ENCODE measurements at places on chromosomes 7 and 10.

DNA sequence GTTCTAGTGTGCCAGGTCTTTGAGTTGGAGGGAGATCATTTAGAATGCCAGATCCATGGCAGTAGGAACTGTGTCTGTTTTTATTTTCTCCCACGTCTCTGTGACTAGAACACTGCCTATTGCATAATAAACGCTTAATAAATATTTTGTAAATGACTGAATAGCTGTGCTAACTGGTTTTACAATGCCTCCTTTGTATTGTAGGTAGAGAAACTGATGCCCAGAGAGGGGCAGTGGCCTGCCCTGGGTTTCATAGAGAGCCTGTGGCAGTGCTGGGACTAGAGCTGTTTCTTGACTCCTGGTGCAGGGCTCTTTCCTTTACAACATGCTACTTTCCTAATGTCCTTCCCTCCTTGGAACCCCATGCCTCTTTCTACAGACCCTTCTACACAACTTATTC is 2.5 kb downstream of the TAS2R5 start:
- no peak for DNase-seq

DNA sequence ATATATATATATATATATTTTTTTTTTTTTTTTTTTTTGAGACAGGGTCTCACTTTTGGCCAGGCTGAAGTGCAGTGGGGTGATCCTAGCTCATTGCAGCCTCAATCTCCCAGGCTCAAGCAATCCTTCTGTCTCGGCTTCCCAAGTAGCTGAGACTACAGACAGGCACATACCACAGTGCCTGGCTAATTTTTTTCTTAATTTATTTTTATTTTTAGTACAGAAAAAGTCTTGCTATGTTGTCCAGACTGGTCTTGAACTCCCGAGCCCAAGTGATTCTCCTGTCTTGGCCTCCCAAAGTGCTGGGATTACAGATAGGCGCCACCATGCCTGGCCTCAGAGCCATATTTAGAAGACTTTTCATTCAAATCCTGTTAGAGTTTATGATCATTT is 79.6 kb downstream of the PRTFDC1 start:
- DNase-seq: no peak

DNA sequence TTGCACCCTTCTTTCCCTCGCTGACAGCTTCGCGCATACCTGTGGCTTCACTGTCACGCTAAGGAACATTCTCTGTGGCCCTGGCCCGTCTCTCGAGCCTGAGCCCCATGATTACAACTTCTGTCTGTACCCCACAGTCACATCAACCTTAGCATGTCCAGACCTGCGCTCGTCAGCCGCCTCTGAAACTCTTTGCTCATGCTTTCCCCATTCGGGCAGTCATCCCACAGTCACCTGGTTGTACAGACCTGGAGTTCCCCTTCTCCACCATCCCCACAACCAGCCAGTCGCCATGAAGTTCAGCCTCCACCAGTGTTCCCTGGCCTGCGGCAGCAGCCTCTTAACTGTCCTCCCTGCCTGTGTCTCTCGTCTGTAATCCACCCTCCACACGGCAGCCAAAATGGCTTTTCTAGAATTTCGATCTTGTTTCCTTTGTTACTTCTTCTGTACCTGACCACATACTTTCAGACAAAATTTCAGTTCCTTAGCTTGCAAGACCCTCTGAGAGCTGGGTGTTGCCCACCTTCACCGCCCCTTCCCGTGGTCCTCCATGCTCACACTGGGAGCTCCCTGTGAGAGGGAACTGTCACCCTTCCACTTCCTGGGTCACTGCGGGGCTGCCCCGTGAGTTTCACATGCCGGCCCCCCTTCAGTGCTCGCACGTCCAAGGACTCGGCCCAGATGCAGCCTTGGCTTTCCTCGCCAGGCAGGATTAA is 229.2 kb downstream of the CELF2 start:
- no peak for DNase-seq

- DNase-seq: no peak
Measured at GRCh38 chr7:41969561-41970105, 266.7 kb upstream of the INHBA start.

DNA sequence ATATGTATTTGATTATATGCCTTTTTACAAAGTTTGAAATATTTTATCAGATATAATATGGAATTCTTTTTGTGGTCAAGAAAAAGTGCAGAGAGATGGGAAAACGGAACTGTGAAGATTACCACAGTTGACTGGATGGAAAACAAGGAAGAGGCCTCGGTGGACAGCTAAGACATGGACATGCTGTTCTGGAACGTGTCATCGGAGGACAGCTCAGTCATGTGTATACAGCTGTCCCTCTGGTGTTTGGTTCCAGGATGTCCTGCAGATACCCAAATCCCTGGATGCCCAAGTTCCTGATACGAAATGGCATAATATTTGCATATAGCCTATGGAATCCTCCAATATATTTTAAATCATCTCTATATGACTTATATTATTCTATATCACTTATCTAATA is 49.4 kb downstream of the TRIL start:
- no peak for DNase-seq

DNA sequence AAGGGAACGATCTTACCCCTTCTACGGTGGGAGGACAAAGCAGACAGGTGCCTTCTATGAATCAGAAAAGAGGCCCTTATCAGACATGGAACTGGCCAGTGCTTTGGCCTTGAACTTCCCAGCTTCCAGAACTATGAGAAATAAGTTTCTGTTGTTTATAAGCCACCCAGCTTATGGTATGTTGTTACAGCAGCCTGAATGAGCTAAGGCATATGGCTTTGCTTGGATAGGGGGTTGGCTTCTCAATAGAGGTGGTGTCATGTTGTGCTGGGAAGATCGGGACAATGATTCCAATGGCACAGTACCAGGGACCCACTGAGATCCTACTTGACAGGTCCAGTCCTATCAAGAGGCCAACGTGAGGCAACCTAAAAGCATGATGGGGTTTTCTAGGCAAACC is 183.4 kb upstream of the BMPER start:
- DNase-seq: no peak

- no peak for DNase-seq
Measured at GRCh38 chr10:26213157-26213800, 3.3 kb upstream of the GAD2 start.

- no peak for DNase-seq
Measured at GRCh38 chr7:18509481-18509880, 13.9 kb downstream of the HDAC9 start.

DNA sequence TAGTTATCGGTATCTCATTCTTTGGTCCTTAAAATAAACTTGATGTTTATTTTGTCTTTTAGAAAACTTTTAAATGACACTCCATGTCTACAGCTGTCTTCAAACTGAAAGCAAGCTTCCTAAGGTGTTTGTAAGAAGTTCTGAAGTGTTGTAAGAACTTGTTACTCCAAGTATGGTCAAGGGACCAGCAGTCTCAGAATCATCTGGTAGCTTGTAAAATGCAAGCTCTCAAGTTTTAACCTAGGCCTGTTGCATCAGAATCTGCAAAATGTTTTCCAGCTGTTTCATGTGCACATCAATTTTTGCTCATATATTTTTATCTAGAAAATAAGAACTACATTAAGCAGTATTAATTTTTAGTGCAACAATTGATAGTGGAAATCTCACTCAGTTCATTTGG is 104.1 kb downstream of the THSD7A start:
- DNase-seq: no peak

DNA sequence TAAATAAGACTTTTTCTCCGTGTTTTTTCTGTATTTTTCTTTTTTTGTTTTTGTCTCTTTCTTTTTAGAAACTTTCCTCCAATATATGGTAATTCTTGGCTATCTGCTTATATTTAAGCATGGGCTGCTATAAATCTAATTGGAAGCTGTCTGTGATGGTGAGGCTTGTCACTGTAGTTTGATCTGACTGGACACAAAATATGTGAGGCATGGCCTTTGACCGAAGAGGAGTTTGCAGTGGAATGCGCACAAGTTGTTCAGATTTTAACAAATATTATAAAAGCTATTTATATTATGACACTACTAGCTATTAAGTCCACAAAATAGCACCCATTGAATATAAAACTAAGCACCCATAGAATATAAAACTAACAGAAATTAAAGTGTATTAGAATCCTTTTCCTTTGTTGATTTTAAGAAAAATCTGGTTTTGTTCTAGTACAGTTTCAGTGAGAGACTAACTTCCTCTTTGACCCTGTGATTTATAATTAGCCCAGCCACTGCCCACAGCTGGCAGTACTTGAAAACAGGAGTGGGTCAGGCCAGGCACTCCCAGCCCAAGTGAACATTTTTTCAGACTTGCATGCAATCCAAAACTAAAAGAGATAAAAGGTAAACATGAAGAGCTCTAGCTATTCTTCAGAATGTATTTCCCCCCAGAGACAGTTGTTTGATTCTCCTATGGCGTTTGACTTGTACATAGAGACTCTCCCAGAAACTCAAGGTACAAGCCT is 69.9 kb upstream of the FGL2 start:
- no peak for DNase-seq

DNA sequence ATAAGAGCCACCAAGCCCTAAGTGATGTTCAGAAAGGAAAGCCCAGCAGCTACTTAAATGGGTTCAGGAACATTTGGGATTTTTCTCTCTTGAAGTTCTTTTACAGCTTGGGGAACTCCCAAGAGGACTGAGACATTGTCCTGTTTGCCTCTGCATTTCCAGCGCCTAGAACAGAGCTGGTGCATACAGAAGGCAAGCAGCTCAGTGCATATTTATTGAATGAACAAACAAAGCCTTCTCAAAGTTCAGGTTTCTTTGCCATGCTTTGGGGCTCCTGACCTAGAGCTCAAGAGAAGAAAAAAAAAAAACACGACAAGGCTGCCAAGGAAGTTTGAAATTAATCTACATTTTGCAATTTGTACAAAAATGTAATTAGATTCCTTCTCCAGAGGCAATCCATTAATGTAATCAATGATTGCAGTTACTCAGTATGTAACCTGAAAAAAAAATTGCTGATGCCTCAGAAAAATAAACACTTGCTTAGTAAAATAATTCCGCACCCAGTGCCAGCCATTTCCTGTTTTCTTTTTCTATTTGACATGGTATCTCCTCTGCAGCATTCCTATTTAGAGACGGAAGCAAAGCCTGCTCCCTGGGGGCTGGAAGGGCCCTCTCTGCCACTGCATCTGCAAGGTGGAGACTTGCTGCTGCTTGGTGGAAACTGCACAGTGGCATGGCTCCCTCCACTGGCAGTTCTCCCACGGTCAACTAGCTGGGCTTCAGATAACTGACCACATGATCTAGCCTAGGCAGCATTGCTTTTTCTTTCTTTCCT is 157.3 kb downstream of the TMEM178B start:
- DNase-seq: no peak

GRCh38 chr7:108404509-108405420 is 51.5 kb downstream of the NRCAM start:
- no peak for DNase-seq

- DNase-seq: no peak
Measured at GRCh38 chr10:52228556-52228955, 85.5 kb upstream of the DKK1 start.

DNA sequence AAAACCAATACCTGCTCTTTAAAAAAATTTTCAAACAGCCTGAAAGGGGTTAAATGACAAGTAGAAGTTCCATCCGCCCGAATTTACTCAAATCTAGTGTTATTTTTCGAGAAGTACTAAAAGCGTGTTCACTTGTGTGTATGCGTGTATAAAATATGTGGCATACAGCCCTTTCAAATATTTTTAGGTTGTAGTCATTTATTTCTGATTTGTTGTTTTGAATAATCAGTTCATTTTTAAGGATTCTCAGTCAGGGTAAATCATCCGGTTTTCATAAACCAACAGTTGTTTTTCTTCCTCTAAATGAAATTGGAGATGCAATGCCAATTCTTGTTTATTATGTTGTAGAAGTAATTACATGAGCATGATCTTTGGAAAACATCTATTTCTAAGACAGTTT is 6.9 kb upstream of the SUN1 start:
- DNase-seq: no peak

DNA sequence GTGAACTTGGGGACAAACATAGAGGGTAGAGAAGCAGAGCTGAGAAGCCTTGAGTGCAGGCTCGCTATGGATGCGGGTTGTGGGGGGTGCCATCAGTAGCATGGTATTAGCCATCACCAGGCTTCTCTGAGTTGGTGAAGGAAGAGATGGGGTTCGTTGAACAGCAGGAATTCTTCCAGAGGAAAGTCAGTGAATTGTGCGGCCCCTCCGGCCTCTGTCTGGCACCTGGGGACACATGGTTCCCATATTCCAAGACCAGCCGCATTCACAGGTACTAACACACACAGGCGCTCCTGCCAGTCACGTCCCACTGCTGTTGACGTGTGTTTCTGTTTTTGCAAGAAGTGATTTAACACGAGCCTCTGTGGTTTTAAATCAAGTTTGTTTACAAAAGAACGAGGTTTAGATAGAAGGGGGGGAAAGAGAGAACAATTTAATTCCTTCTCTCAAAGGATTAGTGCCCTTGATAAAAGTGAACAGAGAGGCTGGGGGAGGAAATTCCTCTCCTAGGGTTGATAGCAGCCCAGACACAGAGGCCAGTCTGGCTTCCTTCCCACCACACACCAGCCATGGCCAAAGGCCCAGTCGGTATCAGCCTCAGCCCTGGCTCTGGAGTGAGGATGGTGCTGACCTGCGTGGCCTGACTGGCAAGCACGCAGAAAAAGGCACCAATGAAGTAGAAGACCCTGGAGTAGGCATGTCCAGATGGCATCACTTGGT is 252.6 kb upstream of the IGFBP3 start:
- no peak for DNase-seq

DNA sequence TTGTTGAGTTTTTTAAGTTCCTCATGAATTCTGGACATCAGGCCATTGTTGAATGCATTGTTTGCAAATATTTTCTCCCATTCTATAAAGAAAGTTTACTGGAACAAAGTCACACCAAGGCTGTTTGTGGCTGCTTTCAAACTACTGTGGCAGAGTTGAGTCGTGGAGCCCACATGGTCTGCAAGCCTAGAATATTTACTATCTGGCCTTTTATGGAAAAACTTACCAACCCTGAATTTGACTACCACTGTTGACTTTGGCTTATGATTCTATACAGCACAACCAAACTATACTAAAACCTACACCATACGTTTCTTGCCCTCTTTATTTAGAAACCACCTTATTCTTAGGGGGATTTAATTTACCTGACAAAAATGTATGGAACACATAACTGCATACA is 239.1 kb downstream of the KCNMA1 start:
- DNase-seq: no peak

GRCh38 chr10:25382029-25382810 is 207.4 kb downstream of the GPR158 start:
- DNase-seq: no peak

DNA sequence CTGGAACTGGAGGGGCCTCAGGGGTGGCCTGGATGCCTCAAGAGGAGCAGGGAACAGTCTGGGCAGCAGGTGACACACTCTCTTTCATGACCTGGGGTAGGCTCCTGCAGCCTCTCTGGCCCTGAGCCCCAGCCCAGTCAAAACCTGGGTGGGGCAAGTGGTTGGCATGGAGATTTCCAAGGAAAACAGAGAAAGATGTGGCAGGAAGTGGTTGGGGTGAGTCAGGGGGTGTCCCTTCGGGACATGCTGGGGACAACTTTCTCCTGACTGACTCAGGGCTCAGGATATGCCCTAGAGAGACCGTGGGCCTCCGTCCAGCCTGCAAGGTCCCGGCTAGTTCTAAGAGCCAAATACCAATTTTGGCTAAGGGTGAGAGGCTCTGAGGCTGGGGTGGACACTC is 2.9 kb downstream of the AQP1 start:
- DNase-seq: no peak

All from CD4-positive, alpha-beta T cell treated with Interleukin-12 subunit alpha and Interleukin-12 subunit beta, for 1 hour (primary cell).